ENCODE measurements at places on chromosomes 2 and 18.

GRCh38 chr2:46067501-46068305 is 229.5 kb upstream of the EPAS1 start:
- H3K36me3 ChIP-seq, result no peaks in the 10 kb centered on the region
- H3K4me1 ChIP-seq, result peaks cover 2% of the 10 kb centered on the region
- no peak for DNase-seq
- H3K4me3 ChIP-seq, result no peak overlapping the region

DNA sequence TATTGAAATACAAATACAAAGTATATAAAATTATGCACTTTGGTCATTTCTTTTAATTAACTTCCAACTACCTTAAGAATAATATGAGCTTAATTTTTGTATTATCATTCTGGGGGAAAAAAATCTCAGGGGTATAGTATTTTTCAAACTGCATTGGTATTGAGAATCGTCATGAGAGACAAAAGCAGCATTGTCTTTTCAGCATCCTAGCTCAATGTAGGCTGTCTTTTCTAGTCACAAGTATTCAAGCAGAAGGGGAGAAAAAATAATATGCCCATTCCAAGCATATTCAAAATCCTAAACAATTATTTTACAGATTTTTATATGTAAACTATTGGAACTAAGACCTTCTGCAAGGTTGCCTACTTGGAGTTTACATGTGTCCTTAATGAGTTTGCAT is 693.3 kb downstream of the LRP1B start:
- no peaks in the 10 kb centered on the region for H3K27me3 ChIP-seq
- no peak overlapping the region for H3K27ac ChIP-seq
- H3K4me3 ChIP-seq, result no peak overlapping the region
- H3K36me3 ChIP-seq, result no peaks in the 10 kb centered on the region
- no peak for DNase-seq

DNA sequence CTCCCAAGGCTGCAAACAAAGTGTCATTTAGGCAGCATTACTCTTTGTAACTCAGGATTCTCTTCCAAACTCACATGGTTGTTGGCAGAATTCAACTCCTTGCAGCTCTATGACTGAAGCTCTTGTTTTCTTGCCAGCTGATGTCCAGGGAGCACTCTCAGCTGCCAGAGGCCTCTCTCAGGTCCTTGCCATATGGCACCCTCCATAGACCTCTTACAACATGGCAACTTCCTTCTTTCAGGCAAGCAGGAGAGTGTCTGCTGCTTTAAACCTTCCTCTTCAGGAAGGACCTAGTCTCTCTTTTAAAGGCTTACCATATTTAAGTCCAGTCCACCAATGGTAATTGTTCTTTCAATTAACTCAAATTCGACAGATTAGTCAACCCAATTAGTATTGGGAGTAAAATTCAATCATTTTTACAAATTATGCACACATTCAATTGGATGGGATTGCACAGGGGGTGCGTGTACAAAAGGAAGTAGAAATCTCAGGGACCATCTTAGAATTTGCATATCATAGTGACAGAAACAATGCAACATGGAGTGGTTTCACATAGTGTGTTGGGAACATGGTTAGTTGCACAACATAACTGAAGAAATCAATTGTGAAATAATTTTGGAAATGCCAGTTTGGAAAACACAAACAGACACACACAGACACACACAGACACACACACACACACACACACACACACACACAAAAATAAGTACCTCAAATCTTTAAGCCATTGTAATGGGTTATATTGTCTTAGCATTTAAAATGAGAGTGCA is 893.5 kb upstream of the ZEB2 start:
- no peaks in the 10 kb centered on the region for H3K36me3 ChIP-seq
- H3K4me1 ChIP-seq, result no peaks in the 10 kb centered on the region
- H3K27me3 ChIP-seq, result no peaks in the 10 kb centered on the region
- no peak overlapping the region for H3K4me3 ChIP-seq

DNA sequence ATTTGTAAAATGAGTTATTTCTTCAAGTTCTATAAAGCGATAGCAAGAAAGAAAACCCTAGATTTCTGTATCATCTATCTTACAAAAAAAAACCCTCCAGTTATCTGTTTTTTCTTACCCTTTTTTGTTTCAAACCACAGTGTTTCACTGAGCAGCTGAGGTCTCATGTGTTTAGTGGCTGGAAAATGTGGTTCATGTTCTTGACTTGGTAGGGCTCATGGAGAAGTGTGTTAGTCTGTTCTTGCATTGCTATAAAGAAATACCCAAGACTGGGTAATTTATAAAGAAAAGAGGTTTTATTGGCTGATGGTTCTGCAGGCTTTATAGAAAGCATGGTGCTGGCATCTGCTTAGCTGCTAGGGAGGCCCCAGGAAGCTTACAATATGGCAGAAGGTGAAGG is 147.3 kb upstream of the NABP1 start:
- no peaks in the 10 kb centered on the region for H3K36me3 ChIP-seq
- no peak overlapping the region for H3K27ac ChIP-seq
- no peak overlapping the region for H3K4me3 ChIP-seq
- no peak for DNase-seq

DNA sequence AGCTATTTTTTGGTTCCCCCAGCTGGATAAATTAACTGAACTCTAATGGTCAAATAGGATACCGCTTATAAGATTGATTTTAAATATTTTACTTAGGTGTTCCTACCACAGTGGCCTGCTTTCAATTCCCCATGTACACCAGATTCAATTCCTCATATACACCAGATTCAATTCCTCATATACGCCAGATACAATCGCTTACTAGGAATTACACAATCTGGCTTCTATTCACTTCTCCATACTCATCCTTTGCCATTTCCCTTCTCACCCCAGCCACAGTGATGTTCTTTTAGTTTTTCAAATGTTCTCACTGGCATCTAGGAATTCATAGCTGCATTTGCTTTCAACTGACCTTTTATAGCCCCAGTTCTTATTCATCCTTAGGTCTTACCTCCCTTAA is 66.5 kb downstream of the SLC40A1 start:
- H3K4me1 ChIP-seq, result no peaks in the 10 kb centered on the region
- no peaks in the 10 kb centered on the region for H3K27me3 ChIP-seq
- H3K36me3 ChIP-seq, result no peaks in the 10 kb centered on the region
- no peak for DNase-seq
- no peak overlapping the region for H3K27ac ChIP-seq

DNA sequence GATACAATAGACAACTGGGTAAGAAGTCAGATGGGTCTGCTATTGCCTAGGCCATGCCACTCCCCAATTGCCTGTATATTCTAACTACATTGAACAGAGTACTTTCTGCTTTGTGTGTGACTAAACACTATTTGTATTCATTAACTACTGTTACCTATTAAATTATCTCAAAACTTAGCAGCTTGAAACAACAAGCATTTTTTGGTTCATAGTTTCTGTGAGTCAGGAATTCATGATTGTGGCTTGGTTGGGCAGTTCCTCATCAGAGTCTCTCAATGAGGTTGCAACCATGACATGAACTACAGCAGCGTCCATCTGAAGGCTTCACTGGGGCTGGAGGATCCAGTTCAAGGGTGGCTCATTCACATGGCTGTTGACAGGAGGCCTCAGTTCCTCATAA is 205.7 kb downstream of the EN1 start:
- no peak overlapping the region for H3K4me3 ChIP-seq
- no peak for DNase-seq
- H3K27me3 ChIP-seq, result no peaks in the 10 kb centered on the region
- H3K36me3 ChIP-seq, result no peaks in the 10 kb centered on the region
- no peaks in the 10 kb centered on the region for H3K4me1 ChIP-seq

GRCh38 chr2:61950571-61951315 is 45.3 kb downstream of the COMMD1 start:
- H3K4me1 ChIP-seq, result peaks cover 17% of the 10 kb centered on the region
- H3K27me3 ChIP-seq, result no peaks in the 10 kb centered on the region
- no peak for DNase-seq
- no peak overlapping the region for H3K4me3 ChIP-seq
- H3K27ac ChIP-seq, result no peak overlapping the region

- no peak overlapping the region for H3K27ac ChIP-seq
- DNase-seq, result no peak
- no peaks in the 10 kb centered on the region for H3K4me1 ChIP-seq
- H3K4me3 ChIP-seq, result no peak overlapping the region
- H3K27me3 ChIP-seq, result no peaks in the 10 kb centered on the region
Observed at GRCh38 chr2:10920764-10921388, 9.1 kb downstream of the KCNF1 start.

- no peak overlapping the region for H3K4me3 ChIP-seq
- H3K36me3 ChIP-seq, result no peaks in the 10 kb centered on the region
- no peak for DNase-seq
- peaks cover 41% of the 10 kb centered on the region for H3K27me3 ChIP-seq
- no peaks in the 10 kb centered on the region for H3K4me1 ChIP-seq
- H3K27ac ChIP-seq, result no peak overlapping the region
Observed at GRCh38 chr2:221605751-221606240, 33.7 kb upstream of the EPHA4 start.

- H3K4me3 ChIP-seq, result no peak overlapping the region
- no peak for DNase-seq
- no peaks in the 10 kb centered on the region for H3K36me3 ChIP-seq
- H3K27ac ChIP-seq, result no peak overlapping the region
- H3K27me3 ChIP-seq, result no peaks in the 10 kb centered on the region
- H3K4me1 ChIP-seq, result peaks cover 24% of the 10 kb centered on the region
Observed at GRCh38 chr2:9826208-9826607, 17.1 kb upstream of the TAF1B start.

DNA sequence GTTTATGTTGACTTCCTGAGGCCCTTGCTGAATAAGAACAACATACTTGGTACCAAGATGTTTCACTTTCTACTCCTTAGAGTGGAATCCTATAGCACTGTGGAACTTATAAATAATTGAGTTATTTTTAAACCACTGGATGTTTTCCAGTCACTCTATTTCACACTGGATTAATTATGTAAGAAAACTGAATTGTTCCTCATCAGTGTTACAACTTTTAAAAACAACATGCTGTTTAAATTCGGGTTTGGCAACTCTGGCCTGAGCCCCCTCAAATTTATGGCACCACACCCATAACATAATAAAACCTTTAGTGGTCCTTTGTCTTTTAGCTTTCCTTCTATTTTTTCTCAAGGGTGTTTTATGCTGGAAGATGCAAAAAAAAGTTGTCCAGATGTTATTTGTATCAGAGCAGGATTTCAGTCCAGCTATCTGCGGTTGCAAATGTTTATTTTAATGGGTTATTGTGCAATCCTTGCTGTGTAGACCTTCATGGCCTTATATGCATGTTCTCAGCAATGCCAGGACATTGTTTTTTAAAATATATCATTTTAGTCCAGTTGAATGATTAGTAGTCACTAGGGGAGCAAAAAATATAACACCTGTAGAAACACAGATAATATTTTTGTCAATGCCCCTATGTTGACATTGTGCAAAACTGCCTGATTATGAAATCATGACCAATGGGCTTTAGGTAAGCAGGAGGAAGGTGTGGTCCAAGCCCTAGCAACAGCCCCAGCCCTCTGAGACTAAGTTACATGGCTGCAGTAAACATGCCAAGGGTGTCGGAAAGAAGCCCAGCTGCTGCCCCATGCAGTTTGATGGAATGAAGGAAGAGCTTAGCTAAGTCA is 638.0 kb upstream of the ZEB2 start:
- no peaks in the 10 kb centered on the region for H3K36me3 ChIP-seq
- no peaks in the 10 kb centered on the region for H3K4me1 ChIP-seq
- DNase-seq, result no peak

Data from HCT116 (cell line).